ENCODE measurements at places on chromosomes 4 and X.

DNA sequence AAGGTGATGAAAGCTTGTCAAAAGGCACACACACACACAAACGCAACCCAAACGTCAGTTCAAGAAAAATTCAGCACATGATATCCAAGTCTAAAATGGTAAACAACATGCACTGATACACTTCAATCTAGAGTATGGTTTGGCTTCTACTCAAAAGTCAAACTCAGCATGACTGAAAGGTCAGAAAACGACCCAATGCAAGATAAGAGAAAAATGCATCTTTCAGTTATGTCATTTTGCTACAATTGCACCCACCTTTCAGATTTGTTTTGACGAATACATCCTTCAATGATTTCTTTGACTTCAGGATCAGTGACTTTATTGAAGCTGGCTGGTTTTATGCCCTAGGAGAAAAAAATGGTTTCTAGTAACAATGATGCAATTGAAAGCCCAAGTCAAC, 56.3 kb downstream of the WNK3 start:
- no peak for DNase-seq

DNA sequence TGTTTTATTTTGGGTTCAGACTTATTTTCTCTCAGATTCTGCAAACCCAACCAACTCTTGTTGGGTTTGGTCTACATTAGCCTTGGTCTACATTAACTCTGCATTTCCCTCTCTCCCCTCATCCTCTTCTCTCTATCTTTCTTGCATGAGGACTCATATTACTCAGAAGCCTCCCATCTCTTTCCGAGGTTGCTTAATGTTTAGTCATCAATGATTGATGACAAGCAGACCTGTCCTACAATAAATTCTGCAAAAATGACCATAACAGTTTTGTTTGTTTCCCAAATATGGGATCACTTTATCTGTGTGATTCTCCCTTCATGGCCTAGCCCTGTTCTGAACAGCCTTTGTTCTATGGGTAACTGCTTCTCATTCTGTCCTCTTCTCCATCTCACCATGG, 75.2 kb downstream of the GABRB1 start:
- DNase-seq = no peak

DNA sequence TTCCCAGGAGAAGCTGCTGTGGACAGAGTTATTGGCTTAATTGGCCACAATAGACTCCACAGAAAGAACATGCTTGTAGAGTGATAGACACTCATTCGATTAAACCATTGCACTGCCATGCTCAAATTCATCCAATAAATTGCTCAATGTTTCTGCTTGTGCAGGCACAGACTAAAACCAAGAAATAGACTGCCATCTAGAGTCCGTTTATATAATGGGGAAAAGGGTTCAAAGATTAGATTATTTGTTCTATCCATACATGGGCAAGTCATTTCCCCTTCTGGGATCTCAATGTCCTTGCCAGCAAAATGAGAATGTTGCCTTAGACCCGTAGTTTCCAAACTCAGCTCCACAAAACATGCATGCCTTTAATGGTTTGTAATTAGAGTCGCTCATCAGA, 8.7 kb downstream of the SMIM10 start:
- no peak for DNase-seq

DNA sequence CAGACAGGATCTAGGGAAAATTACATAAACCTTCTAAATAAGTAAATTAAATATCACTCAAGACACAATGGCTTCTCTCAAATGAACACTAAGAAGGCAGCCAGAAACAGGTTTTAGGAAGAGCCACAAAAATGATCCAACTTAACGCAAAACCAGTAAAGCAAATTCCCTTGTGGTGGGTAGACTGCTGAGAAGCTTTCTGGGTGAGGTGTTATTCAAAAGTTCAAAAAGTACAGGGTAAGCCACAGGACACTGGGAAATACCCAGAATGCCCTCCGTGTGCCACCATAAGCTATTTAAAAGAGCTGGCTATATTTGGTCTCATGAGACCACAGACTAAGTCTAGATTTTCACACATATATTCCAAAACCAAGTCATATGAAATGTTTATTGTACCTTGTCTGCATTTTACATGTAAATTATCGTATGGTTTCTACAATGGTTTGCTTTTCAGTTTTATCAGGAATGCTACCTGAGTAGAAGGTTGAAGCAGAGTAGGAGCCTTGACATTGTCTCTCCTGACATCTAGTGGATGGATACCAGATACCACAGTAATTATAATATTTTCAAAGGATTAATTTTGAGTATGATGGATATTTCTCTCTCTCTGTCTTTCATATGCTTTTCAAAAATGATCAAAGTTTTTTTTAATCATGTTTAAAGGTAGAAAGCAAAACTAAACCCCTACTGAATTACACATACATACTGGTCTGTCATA, 109.3 kb upstream of the KLHL13 start:
- DNase-seq = no peak

GRCh38 chr4:179095585-179096221, 1653.5 kb upstream of the AGA start:
- DNase-seq = no peak

DNA sequence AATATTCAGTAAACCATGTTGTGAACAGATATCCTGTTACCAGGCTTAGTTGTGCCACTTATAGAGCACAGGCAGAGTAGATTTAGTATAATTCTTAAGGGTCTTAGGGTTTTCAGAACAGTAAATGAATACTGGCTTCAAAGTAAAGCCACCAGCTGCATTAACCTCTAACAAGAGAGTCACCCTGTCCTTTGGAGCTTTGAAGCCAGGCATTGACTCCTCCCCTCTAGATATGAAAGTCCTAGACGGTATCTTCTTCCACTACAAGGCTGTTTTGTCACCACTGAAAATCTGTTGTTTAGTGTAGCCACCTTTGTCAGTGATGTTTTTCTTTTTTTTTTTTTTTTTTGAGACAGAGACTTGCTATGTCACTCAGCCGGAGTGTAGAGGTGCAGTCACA, 77.7 kb downstream of the ALPK1 start:
- DNase-seq = no peak

DNA sequence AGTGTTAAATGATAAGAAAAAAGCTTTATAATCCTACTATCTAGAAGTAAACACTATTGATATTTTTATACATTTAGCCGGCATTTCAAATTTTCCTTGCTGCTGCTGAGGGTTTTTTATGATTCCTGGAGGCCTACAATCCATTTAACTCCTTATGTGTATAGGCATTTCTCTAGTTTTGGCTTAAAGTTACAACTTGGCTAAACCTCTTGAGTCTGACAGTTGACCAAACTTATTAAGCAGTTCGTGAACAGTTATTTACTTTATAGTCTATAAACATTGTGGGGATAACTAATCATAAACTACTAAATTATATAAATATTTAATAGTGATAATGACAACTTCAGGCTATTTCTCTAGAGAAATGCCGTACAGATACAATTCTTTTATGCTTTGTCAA, 141.9 kb downstream of the ADGRL3 start:
- no peak for DNase-seq

- DNase-seq = no peak
These were observed 94.2 kb upstream of the TEX13D start for GRCh38 chrX:124238268-124238667.

GRCh38 chr4:112172180-112172579, 26.9 kb downstream of the FAM241A start:
- no peak for DNase-seq

DNA sequence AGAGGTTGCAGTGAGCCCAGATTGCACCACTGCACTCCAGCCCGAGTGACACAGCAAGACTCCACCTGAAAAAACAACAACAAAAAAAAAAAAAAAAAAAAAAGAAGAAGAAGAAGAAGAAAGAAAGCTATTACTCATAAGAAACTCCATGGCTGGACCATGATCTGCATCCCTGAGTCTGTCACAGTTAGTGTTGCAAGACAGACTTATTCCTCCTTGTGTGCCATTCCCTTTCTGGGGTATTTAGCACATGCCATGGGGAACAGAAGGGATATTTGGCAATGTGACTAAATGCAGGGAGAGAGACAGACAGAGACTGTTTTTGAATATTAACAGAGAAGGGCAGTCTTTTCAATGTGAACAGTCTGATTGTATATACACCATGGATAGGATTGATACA, 16.7 kb upstream of the PDS5A start:
- DNase-seq = no peak

GRCh38 chr4:128707864-128708263, 101.6 kb upstream of the JADE1 start:
- DNase-seq = no peak

DNA sequence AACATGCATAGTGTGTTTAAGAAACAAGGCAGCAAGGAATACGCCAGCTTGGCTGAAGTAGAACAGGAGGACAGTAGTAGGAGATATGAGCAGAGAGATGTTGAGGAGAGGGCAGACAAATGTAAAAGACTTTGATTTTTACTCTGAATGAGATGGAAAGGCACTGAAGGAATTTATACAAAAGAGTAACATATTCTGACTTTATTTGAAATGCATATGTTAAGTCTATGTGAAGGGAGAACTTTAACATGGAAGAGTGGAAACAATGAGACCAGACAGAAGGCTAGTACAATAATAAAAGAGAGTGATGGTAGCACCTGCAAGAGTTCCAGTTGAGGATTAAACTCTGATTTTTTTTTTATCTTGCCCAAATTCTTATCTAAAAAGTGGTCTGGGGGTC, 176.2 kb upstream of the CENPE start:
- no peak for DNase-seq

DNA sequence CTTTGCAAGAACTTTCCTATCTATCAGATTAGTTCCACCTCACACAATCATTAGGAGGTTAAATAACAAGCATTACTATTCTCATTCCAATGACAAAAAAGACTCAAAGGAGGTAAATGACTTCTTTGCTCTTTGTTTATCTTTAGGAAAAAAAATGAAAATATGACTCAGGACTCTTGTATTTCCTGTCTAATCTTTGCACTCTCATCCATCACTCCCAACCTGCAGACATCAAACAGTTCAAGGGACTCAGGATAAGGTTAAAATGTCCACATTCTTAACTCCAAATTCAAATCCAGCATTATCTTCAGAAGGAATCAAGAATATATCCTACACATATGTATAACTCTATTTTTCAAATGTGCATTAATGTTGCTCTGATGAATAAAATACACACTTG, 139.6 kb downstream of the UNC5C start:
- DNase-seq = no peak

- no peak for DNase-seq
These were observed 193.7 kb downstream of the SPATA18 start for GRCh38 chr4:52244848-52245247.

GRCh38 chrX:71367396-71367795, 1.2 kb downstream of the TAF1 start:
- DNase-seq = no peak

GRCh38 chr4:152700151-152700550, 20.4 kb upstream of the TMEM154 start:
- no peak for DNase-seq

DNA sequence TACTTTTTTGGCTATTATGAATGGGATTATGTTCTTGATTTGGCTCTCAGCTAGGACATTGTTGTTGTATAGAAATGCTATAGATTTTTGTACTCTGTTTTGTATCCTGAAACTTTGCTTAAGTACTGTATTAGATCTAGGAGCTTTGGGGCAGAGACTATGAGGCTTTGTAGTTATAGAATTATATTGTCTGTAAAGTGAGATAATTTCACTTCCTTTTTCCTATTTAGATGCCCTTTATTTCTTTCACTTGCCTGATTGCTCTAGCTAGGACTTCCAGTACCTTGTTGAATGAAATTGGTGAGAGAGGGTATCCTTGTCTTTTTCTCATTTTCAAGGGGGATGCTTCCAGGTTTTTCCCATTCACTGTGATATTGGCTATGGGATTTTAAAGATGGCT, 28.1 kb downstream of the ADAM29 start:
- no peak for DNase-seq

All from activated T-helper 1 cell treated with anti-CD3 and anti-CD28 coated beads, Interleukin-2, amount 50 U/mL, for 16 hours (primary cell).